ENCODE measurements at places on chromosomes 6 and 20.

- no peak for DNase-seq
These were observed 15.0 kb downstream of the TRAPPC3L start for GRCh38 chr6:116530436-116530835.

- no peak for DNase-seq
These were observed 23.1 kb upstream of the DNAAF9 start for GRCh38 chr20:3430376-3431069.

- DNase-seq, result peak; percentile 37
These were observed 32.1 kb downstream of the NHLRC1 start for GRCh38 chr6:18090349-18090786.

DNA sequence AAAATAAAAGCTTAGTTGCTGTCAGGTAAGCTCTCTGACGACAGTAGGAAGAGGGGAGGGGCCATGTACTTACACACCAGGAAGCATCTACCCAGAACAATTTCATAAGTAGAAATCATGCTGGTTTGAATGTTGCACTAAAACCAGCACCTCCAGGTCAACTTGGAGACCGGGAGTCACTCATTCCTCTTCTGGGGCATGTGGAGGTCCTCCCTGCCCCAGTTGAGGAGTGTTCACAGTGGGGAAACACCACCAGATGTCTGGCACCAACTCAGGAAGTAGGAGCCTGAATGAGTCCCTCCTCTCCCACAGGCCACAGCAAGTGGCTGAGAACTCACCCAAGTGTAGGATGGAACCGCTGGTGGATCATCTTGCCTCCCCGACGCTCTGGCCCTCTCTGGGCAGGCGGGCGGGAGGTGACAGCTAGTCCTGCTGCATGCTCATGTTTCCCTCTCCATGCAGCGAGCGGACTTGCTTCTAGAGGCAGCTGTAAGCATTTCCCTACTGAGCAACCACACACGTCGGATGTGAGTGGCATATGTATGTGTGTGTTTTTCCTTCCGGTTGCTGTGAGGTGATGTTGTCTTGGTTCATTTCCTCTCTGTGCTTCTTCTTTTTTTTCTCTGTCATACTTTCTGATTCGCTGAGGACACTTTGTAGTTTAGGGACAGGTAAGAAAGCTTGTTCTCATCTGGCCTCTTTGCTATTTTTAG is 149.5 kb upstream of the NEDD9 start:
- DNase-seq, result no peak
